Osteocyte (in vitro differentiated cells): ENCODE measurements at places on chromosomes 3 and 15. TPM values are rescaled to one million over a fixed set of nuclear protein-coding genes. Genes with fewer than 3 reads are reported as not detected.

PAK6 gene
- total RNA-seq, result not detected in 2 replicates

SLC12A8 gene
- 2.0 and 3.0 TPM in 2 replicates for total RNA-seq

GADL1 gene
- not detected in 2 replicates for total RNA-seq

- no peak for DNase-seq
- peaks cover 3% of the 10 kb centered on the region for H3K36me3 ChIP-seq
- H3K27me3 ChIP-seq, result no peaks in the 10 kb centered on the region
Measured at GRCh38 chr3:152350139-152350538, 81.4 kb downstream of the MBNL1 start.

- H3K4me3 ChIP-seq, result no peak overlapping the region
- no peaks in the 10 kb centered on the region for H3K27me3 ChIP-seq
- peak overlapping the region; percentile 83 for H3K27ac ChIP-seq
- peaks cover 90% of the 10 kb centered on the region for H3K4me1 ChIP-seq
Measured at GRCh38 chr15:73939138-73939537, 12.9 kb downstream of the LOXL1 start.

SI gene
- total RNA-seq, result not detected in 2 replicates

- no peak overlapping the region for H3K4me3 ChIP-seq
- DNase-seq, result no peak
- peaks cover 85% of the 10 kb centered on the region for H3K36me3 ChIP-seq
- no peak overlapping the region for H3K27ac ChIP-seq
Measured at GRCh38 chr15:25051399-25052154, 96.8 kb downstream of the SNRPN start.

GRCh38 chr15:65532738-65533051, 2.4 kb downstream of the HACD3 start:
- H3K36me3 ChIP-seq, result no peaks in the 10 kb centered on the region
- peaks cover 44% of the 10 kb centered on the region for H3K4me1 ChIP-seq
- no peaks in the 10 kb centered on the region for H3K27me3 ChIP-seq
- H3K27ac ChIP-seq, result peak overlapping the region; percentile 72

DNA sequence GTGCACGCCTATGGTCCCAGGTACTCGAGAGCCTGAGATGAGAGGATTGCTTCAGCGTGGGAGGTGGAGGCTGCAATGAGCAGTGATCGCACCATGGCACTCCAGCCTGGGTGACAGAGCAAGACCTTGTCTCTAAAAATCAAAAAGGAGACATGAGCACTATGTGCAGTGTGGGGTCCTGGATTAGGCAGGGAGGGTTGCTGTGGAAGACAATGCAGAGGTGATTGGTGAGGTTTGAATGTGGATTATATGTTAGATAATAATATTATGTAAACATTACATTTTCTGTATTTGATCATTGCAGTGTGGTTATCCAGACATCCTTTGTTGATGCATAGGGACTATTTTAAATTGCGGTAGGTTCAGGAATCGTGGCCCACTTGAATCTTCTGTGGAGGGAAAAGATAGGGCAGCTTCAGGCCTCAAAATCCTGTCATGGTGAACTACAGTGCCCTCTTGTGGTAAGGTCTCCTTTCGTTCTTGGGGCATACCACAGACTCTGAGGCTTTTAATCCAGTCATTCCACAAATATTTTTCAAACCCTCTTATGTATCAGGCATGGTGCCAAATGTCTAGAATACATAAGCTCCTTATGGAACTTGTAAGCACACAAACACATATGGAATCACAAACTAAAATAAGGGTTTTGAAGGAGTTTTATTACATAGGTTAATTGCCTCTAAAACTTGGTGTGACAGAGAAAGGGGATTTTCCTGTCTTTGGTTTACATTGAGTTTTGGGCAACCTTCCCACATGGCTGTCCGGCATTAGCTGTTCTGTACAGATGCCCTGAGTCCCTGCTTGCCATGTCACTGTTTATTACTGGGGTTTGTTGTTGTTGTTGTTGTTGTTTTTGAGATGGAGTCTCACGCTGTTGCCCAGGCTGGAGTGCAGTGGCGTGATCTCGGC, 37.7 kb downstream of the GPD1L start:
- peaks cover 8% of the 10 kb centered on the region for H3K36me3 ChIP-seq
- H3K4me3 ChIP-seq, result no peak overlapping the region
- H3K27ac ChIP-seq, result no peak overlapping the region
- peaks cover 10% of the 10 kb centered on the region for H3K4me1 ChIP-seq

DNA sequence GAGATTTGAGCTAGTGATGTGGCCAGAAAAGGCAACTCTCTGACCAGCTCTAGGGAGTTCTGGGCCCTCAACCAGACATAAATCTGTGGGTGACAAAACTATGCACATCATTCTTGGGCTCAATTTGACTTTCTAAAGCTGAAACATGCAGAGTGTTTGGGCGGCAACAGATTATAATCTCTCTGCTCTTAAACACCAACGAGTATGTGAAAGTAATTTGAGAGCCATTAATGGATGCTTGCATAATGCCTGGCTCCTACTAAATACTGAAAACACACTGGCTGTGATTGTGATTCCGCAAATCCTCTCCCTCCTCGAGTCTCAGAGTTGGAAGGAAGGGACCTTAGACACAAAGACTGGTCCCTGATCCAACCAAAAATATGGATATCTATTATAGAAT, 186.7 kb downstream of the UACA start:
- peaks cover 8% of the 10 kb centered on the region for H3K4me1 ChIP-seq
- DNase-seq, result no peak
- H3K36me3 ChIP-seq, result peaks cover 4% of the 10 kb centered on the region
- H3K4me3 ChIP-seq, result no peak overlapping the region

GRCh38 chr3:57971975-57972374, 36.2 kb upstream of the FLNB start:
- H3K4me1 ChIP-seq, result peaks cover 32% of the 10 kb centered on the region
- no peaks in the 10 kb centered on the region for H3K36me3 ChIP-seq
- no peak overlapping the region for H3K4me3 ChIP-seq
- H3K27ac ChIP-seq, result peak overlapping the region; percentile 64
- H3K27me3 ChIP-seq, result no peaks in the 10 kb centered on the region
- DNase-seq, result no peak

DNA sequence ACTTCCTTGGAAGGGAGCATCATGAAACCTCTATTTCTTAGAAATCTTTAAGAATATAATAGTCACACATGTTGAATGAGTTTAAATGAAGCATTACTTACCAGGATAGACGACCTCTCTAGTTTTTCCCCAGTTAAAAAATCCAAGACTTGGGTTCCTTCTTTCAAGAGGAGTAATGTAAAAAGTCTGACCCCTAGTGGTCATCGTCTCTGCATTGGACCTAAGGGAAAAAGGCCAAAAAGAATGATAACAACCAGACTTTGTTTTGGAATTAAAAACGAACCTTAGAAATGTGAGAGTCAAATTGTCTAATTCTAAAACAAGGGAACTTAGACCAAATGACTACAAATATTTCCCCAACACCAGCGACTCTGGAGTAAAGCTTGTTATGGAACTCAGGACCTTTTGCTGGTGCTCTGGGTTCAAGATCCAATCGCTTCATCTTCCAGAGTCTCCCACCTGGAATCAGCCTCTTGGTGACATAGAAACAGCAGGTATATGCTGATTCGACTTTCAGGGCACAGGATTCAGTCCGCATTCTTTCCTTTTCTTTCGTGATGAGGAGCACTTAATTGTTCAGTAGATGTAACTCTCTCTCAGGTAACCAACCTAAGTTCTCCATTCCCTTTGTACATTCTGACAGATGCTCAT, 214.8 kb upstream of the TPRG1 start:
- no peak overlapping the region for H3K4me3 ChIP-seq
- H3K36me3 ChIP-seq, result no peaks in the 10 kb centered on the region
- H3K27me3 ChIP-seq, result no peaks in the 10 kb centered on the region
- DNase-seq, result no peak
- peaks cover 11% of the 10 kb centered on the region for H3K4me1 ChIP-seq
- H3K27ac ChIP-seq, result no peak overlapping the region

DNA sequence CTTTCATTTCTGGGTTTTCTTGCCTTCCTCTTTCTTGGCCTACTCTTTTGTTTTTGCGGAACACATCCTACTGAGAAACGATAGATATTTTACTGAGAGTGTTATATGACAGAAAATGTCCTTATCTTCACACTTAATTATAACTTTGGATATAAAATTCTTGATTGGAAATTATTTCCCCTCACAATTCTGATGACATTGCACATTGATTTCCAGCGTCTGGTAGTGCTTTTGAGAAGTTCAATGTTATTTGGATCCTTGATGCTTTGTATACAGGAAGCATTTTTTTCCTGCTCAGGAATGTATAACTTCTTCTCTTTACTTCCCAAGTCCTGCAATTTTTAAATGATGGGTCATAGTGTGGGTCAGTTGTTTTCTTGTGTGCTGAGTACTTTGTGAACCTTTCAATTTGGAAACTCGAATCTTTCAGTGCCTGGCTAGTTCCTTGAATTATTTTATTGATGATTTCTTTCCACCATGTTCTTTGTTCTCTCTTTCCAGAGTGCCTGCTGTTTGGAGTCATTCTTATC, 183.9 kb downstream of the PDCD6IP start:
- H3K36me3 ChIP-seq, result peaks cover 24% of the 10 kb centered on the region
- H3K4me3 ChIP-seq, result no peak overlapping the region
- H3K4me1 ChIP-seq, result peaks cover 21% of the 10 kb centered on the region
- no peak for DNase-seq
- no peaks in the 10 kb centered on the region for H3K27me3 ChIP-seq

GRCh38 chr3:11136830-11137626, 17.3 kb upstream of the HRH1 start:
- DNase-seq, result no peak
- peak overlapping the region; percentile 97 for H3K27ac ChIP-seq
- H3K36me3 ChIP-seq, result no peaks in the 10 kb centered on the region
- H3K4me3 ChIP-seq, result peak overlapping the region; percentile 69

ARHGEF26 gene
- 5.4 and 5.5 TPM in 2 replicates for total RNA-seq

C3orf20 gene
- not detected in 2 replicates for total RNA-seq

DNA sequence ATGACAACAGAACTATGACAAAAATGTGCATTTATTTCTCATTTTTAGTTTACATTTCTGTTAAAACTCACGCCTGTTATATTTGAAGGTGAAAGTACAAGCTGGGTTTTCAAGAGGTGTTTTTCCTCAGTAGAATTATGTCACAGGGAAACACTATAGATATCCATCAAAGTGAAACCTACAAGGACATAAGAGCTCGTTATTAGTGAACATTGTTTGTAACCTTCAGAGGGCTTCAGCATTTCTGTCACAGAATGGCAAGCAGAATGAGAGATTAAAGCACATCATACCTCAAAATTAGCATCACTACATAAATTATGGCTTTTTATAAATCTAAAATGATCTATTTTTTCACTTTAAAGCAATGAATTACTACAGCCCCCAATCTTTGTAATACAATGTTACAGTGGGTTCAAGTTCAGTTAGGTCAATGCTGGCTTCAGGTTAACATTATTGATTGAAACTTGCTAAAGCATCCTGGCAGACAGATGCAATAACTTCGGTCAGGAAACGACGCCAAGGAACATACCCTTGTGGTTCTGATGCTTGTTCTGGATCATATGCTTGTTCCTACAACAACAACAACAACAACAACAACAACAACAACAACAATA, 405.6 kb downstream of the CADM2 start:
- no peak for DNase-seq
- H3K36me3 ChIP-seq, result no peaks in the 10 kb centered on the region
- peaks cover 15% of the 10 kb centered on the region for H3K27me3 ChIP-seq

DNA sequence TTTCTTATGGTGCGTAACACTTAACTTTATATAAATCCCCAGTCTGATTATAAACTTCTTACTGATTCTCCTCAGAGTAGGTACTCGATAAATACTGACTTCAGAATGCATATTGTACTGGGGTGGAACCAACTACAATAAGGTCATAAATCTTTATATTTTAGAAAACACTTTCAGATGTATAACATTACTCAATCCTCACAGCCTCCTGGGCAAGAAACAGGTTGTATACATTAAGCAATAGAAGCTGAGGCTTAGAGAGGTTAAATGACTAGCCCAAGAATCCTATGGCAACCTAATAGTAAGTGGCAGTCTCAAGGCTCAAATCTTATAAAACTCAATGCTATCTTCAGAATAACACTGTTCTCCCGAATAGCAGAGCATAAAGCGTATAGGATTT, 9.1 kb downstream of the VPS13C start:
- no peaks in the 10 kb centered on the region for H3K27me3 ChIP-seq
- peaks cover 2% of the 10 kb centered on the region for H3K36me3 ChIP-seq
- no peak overlapping the region for H3K27ac ChIP-seq
- H3K4me1 ChIP-seq, result peaks cover 17% of the 10 kb centered on the region
- DNase-seq, result no peak

DNA sequence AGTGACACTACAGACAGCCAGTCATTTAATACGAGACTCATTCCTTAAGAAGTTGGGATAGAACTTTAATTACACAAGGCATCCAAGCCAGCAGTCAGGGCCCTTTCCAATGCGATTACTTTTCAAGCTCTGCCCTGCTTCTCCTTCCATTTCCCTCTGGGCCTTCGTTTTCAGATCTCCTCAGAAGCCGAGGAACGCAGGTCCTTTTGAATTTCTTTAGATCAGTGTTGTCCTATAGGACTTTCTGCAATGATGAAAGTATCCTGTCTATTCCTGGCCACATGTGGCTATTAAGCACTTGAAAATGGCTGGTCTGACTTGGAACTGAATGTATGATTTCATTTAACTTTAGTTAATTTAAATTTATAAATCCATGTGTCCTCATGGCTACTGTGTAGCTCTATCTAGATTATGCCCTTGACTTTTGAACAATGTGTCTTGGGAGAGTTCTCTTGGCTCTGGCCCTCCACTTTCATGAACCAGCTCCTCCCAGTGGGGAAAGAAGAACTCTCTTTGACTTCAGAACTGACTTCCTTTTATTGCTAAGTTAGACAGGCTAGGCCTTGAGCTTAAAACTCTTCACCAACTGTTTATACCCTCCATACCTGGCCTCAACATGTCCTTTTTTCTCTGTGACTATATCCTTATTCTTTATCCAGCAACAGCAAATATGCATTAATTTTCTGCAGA, 22.6 kb downstream of the TGFBR2 start:
- H3K27ac ChIP-seq, result no peak overlapping the region
- no peak for DNase-seq
- peaks cover 25% of the 10 kb centered on the region for H3K36me3 ChIP-seq
- peaks cover 53% of the 10 kb centered on the region for H3K4me1 ChIP-seq
- H3K4me3 ChIP-seq, result no peak overlapping the region
